ENCODE measurements at places on chromosomes 5 and 9. TPM values are rescaled to one million over a fixed set of nuclear protein-coding genes. Genes with fewer than 3 reads are reported as not detected.
A peak's percentile ranks its signal among the peaks of the same experiment; 100 is the strongest.

GRCh38 chr5:95892784-95893354 lies 68.8 kb downstream of the ELL2 start:
- peaks cover 36% of the 10 kb centered on the region for H3K36me3 ChIP-seq
- DNase-seq, result peak; percentile 53
- no peak overlapping the region for H3K4me3 ChIP-seq
- H3K4me1 ChIP-seq, result peaks cover 11% of the 10 kb centered on the region
- no peak overlapping the region for H3K27ac ChIP-seq

- H3K4me1 ChIP-seq, result no peaks in the 10 kb centered on the region
- H3K36me3 ChIP-seq, result no peaks in the 10 kb centered on the region
- no peak overlapping the region for H3K27ac ChIP-seq
- no peak for DNase-seq
Observed at GRCh38 chr5:38548064-38548759, 8.2 kb downstream of the LIFR start.

GRCh38 chr5:33905381-33905780 lies 13.6 kb upstream of the ADAMTS12 start:
- H3K36me3 ChIP-seq, result no peaks in the 10 kb centered on the region
- H3K27ac ChIP-seq, result no peak overlapping the region
- DNase-seq, result no peak
- H3K27me3 ChIP-seq, result peaks cover 17% of the 10 kb centered on the region
- no peaks in the 10 kb centered on the region for H3K4me1 ChIP-seq

The DND1 gene
- total RNA-seq, result 1.9 TPM

The SLC4A9 gene
- 0.07 TPM for total RNA-seq

GRCh38 chr5:135615581-135616260 lies 36.9 kb upstream of the CXCL14 start:
- H3K4me3 ChIP-seq, result no peak overlapping the region
- H3K27me3 ChIP-seq, result peaks cover 18% of the 10 kb centered on the region
- H3K36me3 ChIP-seq, result no peaks in the 10 kb centered on the region
- DNase-seq, result no peak
- H3K27ac ChIP-seq, result no peak overlapping the region

DNA sequence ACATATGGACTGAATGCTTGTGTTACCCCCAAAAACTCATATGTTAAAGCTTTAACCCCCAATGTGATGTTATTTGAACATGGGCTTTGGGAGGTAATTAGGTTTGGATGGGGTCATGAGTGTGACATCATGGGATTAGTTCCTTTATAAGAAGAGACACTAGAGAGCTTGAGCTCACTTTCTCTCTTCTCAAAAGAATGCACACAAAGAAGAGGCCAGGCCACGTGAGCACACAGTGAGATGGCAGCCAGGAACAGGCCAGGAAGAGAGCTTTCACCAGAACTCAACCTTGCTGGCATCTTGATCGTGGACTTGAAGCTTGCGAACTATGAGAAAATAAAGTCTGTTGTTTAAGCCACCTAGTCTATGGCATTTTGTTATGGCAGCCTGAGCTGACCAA lies 360.6 kb downstream of the NR2F1-AS1 start:
- H3K4me3 ChIP-seq, result no peak overlapping the region
- no peak for DNase-seq
- no peaks in the 10 kb centered on the region for H3K36me3 ChIP-seq
- no peak overlapping the region for H3K27ac ChIP-seq

DNA sequence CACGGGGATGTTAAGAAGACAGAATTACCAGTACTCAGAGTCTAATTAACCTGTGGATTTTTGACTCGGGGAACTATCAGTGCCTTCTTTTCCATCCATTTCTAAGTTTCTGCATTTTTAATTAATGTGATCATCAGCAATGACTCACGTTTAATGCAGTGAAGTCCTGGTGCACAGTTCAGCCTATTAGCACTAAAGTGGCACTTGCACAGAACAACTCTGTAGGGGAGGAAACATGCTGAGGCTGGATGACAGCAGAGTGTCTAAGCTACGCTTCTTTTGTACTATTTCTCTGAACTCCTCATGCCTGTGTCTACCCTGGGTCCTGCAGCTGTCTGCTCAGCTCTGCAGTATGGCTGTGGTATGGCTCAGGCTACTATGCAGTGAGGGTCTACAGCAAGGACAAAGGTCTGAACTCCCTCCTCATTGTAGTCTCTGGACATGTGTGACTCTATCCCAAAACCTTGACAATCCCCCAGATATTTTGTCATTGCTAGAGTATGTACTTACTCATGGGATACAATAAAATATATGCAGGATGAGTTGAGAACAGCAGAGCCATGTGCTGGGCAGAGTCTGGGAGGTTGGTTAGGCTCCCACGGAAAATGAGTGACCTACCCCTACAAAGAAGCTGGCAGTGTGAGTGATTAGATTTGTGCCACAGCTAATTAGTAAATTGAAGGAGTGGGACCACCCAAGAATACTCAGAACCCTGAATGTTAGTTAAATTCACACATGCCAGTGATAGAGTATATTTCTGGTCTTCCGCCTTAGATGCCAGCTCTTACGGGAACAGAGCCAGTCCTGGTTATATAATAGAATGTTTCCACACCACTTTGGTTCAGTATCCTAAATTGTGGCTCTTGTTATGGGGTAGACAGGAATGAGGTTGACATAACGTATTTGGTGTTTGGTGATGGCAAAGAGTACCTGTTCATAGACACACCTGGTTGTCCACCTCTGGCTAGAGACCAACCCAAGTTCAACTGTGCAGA lies 148.0 kb downstream of the GHR start:
- no peaks in the 10 kb centered on the region for H3K36me3 ChIP-seq
- no peak for DNase-seq
- H3K4me3 ChIP-seq, result no peak overlapping the region
- H3K27me3 ChIP-seq, result peaks cover 15% of the 10 kb centered on the region
- H3K4me1 ChIP-seq, result no peaks in the 10 kb centered on the region
- H3K27ac ChIP-seq, result no peak overlapping the region

- no peak overlapping the region for H3K4me3 ChIP-seq
- no peak for DNase-seq
- H3K36me3 ChIP-seq, result no peaks in the 10 kb centered on the region
- H3K27ac ChIP-seq, result no peak overlapping the region
Observed at GRCh38 chr9:17859228-17859627, 280.4 kb downstream of the SH3GL2 start.

- no peaks in the 10 kb centered on the region for H3K36me3 ChIP-seq
- H3K4me1 ChIP-seq, result no peaks in the 10 kb centered on the region
- H3K27ac ChIP-seq, result no peak overlapping the region
- DNase-seq, result no peak
- no peak overlapping the region for H3K4me3 ChIP-seq
- no peaks in the 10 kb centered on the region for H3K27me3 ChIP-seq
Observed at GRCh38 chr5:164115420-164115819, 610.0 kb downstream of the MAT2B start.

DNA sequence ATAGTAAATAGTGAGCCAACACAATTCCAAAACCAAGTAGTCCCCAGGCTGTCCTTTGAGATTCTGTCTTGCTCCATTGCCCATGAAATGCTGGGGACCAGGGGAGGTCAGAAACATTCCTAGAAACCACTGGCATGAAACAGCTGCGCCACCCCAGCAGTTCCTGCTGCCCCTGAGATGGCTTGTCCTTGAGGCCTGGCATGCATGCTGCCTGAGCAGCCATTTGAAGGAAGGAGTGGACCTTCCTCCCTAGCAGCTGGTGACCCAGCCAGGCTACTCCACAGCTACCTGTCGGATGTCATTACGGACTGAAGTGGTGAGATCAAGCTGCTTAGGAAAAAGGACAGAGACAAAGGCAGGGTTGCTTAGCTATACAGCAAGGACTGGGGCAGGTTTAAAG lies 260.6 kb downstream of the DENND1A start:
- DNase-seq, result no peak
- peaks cover 61% of the 10 kb centered on the region for H3K36me3 ChIP-seq
- no peak overlapping the region for H3K27ac ChIP-seq
- no peaks in the 10 kb centered on the region for H3K27me3 ChIP-seq
- no peaks in the 10 kb centered on the region for H3K4me1 ChIP-seq
- no peak overlapping the region for H3K4me3 ChIP-seq

The PPP2CA gene
- total RNA-seq, result 135 TPM

DNA sequence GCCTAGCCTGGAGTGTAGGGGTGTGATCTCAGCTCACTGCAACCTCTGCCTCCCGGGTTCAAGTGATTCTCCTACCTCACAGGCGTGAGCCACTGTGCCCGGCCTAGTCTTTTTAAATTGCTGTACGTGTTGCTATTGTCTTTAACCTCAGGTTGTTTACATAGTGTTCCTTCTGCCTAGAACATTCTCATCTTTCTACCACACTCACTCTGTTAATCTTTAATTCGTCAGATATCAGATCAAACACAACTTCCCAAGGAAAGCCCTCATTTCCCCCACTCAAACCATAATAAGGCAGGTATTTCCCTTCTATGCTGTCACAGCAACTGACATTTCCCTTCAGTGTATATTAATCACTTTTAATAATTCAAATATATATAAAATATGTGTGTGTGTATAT lies 1310.0 kb upstream of the C9orf72 start:
- H3K27ac ChIP-seq, result no peak overlapping the region
- H3K4me1 ChIP-seq, result no peaks in the 10 kb centered on the region
- DNase-seq, result no peak
- H3K36me3 ChIP-seq, result no peaks in the 10 kb centered on the region

DNA sequence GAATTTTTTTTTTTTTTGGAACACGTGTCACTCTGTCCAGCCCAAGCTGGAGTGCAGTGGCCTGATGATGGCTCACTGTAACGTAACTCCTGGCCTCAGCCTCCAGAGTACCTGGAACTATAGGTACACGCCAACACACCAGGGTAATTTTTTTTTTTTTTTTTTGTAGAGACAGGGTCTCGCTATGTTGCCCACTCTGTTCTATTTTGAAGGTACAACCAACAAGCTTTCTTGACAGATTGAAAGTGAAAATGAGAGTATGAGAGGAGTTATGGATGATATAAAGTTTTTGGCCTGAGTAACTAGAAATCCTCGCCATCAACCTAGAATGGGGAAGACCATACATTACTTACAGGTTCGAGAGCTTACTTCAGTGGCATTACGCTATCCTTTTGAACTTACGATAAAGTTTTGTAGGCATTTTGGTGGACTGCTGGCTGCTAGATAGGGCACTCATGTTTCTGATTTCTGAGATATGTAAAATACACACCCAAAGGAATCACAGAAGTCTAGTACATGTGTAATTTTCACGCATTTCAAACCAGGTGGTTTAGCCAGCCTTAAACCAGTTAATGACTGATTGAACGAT lies 806 bp upstream of the CDC42SE2 start:
- no peak for DNase-seq
- peak overlapping the region; percentile 93 for H3K27ac ChIP-seq
- no peaks in the 10 kb centered on the region for H3K27me3 ChIP-seq
- H3K36me3 ChIP-seq, result peaks cover 32% of the 10 kb centered on the region
- peak overlapping the region; percentile 75 for H3K4me3 ChIP-seq
